ENCODE measurements at places on chromosomes 11 and 22.

GRCh38 chr11:35593143-35593542 lies 25.1 kb upstream of the FJX1 start:
- no peak for DNase-seq

DNA sequence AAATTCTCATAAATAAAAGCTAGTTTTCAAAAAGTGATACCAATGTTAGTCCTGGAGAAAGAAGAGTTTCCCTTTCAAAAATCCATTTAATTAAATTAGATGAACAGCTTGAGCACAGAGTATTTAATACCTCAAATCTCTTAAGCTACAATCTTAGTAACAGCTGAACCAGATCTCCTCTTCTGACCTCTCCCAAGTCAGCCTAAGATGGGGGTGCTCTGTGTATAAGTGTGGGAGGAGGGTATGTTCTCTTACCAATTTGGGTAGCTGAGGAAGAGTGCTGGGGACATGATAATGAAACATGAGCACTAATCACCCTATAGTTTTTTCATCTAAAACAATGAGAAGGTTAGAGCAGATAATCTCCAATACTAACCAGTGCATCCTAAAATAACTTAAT lies 9.6 kb downstream of the TPH1 start:
- DNase-seq: no peak

- DNase-seq: no peak
Observed at GRCh38 chr22:30559889-30560288, 13.3 kb upstream of the SEC14L6 start.

GRCh38 chr11:66124564-66124963 lies 54.5 kb downstream of the PACS1 start:
- no peak for DNase-seq

- no peak for DNase-seq
Observed at GRCh38 chr11:90699791-90700400, 477.0 kb upstream of the CHORDC1 start.

DNA sequence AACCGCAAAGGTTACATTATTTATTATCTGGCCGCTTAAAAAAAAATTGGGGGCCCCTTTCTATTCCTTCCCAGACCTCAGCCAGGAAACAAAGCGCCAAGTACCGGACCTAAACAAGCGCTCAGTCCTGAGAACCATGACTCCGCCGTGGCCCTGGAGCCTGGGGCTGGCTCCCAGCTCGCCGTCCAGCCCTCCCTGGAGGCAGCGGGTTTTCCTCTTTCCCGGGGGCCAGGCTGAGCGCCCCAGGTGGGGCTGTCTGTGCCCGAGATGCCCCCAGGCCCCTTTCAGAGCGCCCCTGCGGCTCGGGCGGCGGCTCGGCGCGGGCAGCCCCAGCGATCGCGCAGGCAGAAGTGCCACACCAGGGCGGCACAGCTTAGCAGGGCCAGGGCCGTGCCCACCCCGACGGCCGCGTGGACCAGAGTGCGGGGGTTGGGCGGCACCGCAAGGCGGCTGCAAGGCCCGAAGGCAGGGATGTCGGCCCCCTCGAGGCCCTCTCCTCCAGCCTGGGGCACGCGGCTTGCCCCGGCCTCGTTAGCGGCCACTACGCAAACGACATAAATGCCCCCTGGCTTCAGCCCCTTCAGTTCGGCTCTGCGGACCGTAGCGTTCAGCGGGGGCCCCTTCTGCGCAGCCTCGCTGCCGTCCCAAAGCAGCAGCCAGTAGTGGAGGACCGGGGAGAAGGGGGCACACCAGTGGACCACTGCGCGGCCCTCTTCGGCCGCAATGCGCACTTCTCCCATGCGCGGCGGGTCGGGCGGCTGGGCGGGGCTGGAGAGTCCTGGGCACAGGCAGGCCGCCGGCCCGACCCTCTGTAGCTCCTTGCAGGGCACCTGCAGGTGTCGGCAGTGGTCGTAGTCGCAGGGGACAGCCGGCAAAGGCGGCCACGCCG lies 1.6 kb downstream of the LRRN4CL start:
- DNase-seq: no peak

DNA sequence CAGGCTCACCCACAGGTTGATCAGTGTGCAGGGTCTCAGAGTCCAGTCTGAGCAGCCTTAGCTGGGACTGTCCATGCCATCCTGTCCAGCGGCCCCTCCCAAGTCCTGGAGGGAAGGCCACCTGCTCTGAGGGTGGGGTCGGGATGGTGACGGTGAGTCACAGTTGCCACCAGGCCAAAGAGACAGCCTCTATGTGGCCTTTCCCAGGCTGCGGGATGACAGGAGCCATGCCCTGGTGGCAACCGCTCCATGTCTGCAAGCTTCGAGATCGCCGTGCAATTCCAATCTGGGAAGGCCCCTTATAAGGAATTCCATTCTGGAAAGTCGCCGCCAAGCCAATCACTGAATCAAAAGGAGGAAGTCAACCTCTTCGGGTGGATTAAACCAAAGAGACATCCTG lies 47.5 kb downstream of the RTL6 start:
- no peak for DNase-seq

GRCh38 chr22:33699176-33699575 lies 221.1 kb downstream of the LARGE1 start:
- no peak for DNase-seq

DNA sequence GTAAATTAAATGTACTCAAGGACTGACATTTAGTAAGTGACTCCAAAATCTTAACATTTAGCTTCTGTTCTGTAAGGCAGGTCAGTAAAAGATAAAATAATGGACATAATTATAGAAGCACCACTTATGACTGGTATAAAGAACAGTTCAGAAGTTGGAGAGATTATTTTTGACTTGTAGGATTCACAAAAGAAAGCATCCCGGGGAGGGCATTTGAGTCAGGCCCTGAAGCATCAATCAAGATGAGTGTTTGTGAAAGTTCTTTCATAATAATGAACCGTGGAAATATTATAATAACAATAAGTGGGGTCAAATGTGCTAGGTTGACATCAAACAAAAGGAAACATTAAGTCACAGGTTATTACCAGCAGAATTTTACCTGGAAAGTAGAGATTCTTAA lies 201.9 kb downstream of the DDX10 start:
- no peak for DNase-seq

- DNase-seq: peak; percentile 82
Observed at GRCh38 chr11:111978028-111978771, 41.1 kb downstream of the DIXDC1 start.

DNA sequence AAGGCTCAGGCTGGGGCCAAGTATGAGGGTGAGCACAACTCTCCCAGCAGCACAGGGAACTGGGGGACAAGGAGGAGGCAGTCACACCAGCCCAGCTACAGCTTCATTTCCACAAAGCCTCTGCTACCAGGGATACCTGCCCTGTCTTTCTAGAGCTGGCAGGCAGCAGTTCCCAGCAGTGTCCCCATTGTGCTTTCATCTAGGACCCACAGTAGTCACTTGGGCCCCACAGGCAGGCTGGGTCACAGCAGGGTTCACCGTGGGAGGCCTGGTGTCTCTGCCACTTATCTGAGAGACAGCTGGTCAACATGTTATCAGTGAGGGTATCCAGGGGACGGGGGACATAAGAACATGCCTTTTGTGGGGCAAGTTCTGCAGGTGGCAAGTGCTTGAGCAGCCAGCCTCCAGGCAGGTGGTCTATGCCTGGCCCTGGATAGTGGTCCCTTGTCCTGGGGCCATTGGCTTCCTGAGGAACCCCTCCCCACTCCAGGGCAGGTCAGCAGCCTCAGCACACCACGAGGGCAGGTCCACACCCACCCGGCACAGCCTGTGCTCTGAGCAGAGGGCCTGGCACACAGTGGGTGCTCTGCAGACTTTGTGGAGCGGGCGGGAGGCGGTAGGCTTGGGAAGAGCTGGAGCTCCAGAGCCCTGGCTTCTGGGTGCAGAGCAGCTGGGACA lies 29.9 kb downstream of the GNAZ start:
- no peak for DNase-seq

DNA sequence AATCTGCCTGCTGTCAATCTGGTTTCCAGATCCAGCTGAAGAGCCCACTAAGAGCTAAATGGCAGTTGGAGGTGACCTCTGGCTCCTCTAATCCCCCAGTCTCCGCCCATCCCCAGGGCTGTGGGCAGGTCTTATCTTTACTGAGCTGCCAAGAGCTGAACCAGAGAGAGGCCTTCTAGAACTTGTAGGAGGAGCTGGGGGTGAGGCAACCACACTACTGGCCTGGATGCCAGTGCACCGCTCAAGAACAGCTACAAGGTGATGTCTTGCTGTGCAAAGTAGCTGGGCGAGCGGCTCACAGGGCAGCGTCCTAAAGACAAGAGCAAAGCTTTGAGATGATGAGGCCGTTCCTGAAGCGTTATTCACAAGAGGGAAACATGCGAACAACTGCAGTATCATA lies 374.6 kb downstream of the CTTN start:
- no peak for DNase-seq
